ENCODE measurements at places on chromosomes 4 and X. TPM values are rescaled to one million over a fixed set of nuclear protein-coding genes. Genes with fewer than 3 reads are reported as not detected.

- no peaks in the 10 kb centered on the region for H3K4me1 ChIP-seq
- peaks cover 56% of the 10 kb centered on the region for H3K27me3 ChIP-seq
- no peaks in the 10 kb centered on the region for H3K36me3 ChIP-seq
- no peak overlapping the region for H3K4me3 ChIP-seq
- H3K27ac ChIP-seq = no peak overlapping the region
Observed at GRCh38 chr4:184122631-184123408, 94.9 kb downstream of the ENPP6 start.

DNA sequence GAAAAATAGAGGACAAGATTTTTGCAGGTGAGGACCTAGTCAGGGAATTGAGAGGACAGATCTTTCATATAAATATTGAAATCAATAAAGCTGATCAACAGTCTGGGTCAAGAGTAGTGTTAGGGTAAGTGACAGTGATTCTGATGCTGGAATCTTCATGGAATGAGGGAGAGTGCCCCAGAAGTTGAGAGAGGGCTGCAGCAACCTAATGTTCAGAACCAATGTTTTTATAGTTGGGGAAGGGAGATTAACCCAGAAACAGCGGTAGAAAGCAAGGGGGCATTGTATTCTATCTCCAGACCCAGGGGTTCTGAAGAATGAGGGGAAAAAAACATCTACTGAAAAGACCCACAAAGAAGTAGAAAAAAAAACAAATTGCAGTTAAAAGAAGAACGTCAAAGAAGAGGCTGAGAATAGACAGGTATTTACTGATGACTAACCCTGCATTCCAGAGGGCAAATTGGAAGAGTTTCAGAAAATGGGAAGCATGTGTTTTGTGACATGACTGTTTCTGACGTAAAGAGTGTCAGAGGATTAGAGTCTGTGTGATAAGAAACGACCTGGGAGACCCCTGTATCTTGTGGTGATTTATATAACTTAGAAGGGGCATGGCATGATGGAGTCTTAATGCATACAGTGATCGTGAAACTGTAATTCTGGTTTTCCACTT, 819.6 kb upstream of the EPHA5 start:
- no peaks in the 10 kb centered on the region for H3K27me3 ChIP-seq
- no peaks in the 10 kb centered on the region for H3K36me3 ChIP-seq
- no peaks in the 10 kb centered on the region for H3K4me1 ChIP-seq
- no peak overlapping the region for H3K27ac ChIP-seq
- no peak for DNase-seq

The RNF175 gene
- not detected for total RNA-seq

DNA sequence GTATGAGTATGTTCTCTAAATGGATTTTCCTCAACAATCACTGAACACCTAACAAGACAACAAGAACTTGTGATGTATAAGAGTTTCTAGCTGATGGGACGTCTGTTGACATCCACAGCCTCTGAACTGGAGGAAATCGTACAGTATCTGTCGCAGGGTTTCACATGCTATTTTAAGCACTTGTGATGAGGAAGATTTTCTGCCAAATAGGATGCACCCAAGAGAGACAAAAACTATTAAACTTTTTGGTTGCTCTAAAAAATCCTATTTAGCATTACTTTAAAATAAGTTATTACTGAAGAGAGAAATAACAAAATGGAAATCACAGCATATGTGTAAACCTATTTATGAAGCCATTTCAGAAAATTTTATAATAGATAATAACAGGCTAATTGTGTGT, 356.1 kb upstream of the SLC7A11 start:
- no peak for DNase-seq
- no peak overlapping the region for H3K4me3 ChIP-seq
- H3K4me1 ChIP-seq = no peaks in the 10 kb centered on the region
- H3K27me3 ChIP-seq = no peaks in the 10 kb centered on the region

All from T-helper 17 cell (primary cell).